Cerebellar cortex (tissue), 1 donor: ENCODE measurements at places on chromosomes 16 and 17.

DNA sequence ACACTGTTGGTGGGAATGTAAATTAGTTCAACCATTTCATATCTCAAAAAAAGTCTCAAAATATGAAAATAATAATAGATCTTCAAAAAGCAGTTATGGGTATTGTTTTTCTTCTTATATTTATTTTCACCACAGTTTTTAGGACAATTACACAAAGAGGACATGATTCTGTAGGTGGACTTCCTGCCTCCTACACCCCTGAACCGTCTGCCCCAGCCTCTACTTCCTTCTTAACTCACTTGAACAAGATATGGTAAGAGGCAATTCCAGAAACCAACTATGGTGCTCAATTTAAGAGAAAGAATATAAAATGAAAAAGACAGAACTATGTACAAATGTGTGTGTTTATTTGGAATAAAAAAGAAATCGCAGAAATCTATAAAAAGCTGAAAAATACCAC is 74.1 kb upstream of the MON1B start:
- no peak for DNase-seq

DNA sequence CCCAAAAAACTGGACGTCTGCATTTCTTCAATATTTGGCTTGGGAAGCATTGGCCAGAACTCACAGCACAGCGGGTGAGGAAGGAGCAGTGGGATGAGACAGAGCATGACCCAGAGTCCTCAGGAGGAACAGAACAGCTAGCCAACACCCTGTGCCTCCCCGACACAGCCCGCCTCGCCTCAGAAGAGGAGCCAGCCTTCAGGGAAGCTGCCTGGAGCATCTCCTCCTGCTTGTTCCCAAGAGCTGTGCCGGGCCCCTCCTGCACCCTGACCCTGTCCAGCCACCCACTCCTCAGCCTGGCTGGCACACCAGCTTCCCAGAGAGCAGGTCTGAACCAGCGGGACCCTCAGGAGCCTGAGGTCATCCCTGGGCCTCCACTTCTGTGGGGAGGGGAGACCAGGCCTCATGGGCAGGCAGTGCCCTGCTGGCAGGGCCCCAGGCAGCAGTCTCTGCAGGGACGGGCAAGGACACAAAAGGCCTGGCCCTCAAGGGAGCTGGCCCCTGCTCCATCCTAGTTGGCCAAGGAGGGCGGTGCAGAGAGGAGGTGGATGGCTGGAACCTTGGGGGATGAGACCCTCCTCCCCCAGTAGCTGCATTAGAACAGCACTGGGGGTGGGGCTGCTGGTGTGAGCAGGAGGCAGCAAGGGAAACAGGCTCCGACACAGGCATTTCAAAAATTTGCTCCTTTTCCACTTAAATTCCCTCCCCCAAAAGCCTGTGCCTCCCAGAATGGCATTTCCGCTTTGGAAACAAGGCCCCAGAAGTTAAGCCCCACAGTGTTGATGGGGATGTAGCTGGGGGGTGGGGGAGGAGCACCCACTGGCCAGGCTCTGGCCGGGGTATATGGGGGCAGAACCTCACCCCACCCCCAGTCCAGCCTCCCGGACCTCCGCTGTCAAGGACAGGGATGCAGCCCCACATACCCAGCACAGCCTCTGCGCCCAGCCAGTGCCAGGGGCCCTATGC is 1.8 kb upstream of the BCAR1 start:
- peak; percentile 83 for DNase-seq

- DNase-seq = no peak
These were observed 11.8 kb upstream of the FAM117A start for GRCh38 chr17:49775546-49776260.

GRCh38 chr17:80082403-80083135 is 18.8 kb upstream of the GAA start:
- peak; percentile 71 for DNase-seq

DNA sequence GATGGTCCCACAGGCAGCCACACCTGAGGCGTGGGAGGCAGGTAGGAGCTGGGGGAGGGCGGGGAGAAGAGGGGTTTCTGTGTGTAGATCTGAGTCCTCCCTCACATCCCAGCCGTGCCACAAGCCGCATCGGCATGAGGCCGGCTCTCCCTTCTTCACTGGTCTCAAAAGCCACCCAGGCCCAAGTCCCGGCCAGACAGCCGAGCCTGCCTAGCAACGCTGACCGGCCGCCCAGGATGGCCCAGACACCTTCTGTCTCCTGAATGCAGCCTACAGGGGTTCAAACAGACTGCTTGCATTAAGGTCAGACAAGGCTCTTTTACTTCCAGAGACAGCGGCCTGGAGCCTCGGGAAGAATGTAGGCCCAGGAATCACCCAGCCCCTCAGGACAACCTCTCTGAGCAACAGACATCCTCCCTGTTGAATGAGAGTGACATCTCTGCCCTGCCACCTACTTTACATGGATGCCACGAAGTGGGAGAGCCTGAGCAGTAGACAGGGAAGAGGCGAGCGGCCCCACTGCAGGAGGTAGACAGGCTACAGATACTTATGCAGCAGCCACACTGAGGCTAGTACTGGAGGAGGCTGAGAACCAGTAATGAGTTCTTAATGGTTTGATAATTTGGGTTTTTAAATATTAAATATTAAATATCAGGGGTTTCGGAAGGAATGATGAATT is 69.6 kb downstream of the N4BP1 start:
- no peak for DNase-seq

DNA sequence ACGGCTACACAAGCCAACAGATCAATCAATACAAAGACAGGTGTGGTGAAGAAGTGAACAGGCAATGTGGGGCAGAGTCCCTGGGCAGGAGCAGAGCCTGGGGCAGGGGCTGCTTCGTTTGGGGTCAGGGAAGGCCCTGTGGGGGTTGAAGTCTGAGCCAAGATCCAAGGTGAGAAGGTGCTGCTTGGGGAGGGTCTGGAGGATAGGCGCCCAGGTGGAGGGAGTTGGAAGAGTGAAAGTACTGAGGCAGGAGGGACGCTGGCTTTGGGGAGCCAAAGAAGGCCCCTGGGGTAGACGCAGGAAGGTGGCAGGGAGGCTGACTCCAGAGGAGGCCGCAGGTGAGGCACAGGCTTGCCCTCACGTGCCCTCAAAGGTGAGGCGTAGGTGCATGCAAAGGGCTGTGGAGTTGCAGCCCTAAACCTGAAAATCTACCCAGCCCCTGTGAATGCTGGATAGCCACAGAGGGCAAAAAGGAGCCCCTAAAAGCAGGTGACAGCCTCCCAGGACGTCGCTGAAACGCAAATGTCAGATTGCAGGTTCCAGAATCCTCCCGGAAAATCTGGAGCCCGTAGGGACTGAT is 33.3 kb downstream of the WFDC1 start:
- DNase-seq = no peak
